DMS153 (cell line): ENCODE measurements at places on chromosomes 5 and 9.

DNA sequence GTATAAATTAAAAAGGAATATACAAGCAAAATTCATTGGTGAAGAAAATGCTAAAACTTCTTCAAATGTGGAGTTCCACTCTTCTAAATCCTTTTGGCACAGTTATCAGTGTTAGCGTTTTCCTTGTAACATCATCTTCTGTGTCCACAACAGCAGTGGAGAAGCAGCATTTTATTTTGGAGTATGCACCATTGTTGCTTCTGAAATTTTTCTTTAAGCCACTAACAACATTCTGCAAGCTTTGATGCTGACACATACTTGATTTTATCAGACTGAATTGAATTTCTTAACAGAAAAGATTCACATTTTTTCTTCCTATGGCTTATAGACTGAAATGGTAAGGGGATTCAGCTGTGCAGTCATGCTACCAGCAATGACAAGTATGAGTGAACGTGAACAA lies 60.8 kb upstream of the PTGER4 start:
- DNase-seq: no peak

GRCh38 chr5:143914756-143915155 lies 102.8 kb downstream of the HMHB1 start:
- no peak for DNase-seq

GRCh38 chr9:126833710-126834345 lies 26.6 kb upstream of the ZBTB34 start:
- DNase-seq: no peak

DNA sequence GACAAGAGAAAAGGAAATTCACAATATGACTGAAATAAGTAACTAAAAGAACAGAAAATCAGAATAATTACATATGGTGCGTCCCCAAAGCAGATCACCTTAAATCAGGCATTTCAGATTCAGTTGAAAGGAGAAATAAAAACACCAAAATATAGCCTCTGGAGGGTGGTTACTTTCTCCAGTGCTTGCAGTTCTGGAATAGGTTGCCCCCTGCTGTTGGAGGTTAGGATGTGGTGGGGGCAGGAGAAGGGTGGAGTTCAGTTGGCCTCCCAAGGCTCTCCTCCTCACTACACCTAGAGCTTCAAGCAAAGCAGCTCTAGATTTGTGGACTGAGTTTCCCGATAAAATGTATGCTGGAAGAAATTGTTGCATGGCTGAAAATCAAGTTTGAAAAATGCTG lies 338.2 kb upstream of the TLE4 start:
- no peak for DNase-seq

GRCh38 chr9:88782931-88783710 lies 208.1 kb upstream of the S1PR3 start:
- DNase-seq: no peak

DNA sequence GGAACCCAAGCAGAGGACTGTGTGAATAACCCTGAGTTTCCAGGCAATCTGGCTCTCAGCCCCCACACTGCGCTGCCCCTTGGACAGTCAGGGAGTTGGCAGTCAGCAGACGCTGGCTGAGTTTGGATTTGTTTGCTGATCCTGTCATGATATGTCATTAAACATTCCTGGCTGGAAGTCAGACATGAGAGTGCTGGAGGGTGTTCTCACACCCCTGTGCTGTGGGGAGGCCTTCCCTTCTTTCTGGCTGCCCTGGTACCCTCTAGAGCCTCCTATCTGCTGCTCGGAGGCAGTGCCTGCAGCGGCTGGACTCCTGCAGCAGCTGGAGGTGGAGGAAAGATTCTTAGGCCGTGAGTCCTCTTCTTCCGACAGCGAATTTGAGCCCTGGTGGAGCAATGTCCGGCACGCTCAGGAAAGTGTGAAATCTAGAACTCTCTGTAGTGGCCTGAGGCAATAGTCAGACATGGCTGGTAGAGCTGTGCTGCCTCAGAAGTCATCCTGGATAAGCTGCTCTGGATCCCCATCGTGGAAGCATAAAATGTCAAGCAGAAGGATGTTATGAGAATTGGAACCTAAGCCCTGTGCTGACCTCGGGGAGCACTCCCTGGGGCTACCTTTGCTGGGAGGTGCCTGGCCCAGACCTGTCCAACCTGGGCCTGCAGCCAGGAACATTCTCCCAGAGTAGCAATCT lies 72.0 kb downstream of the PDE8B start:
- no peak for DNase-seq

GRCh38 chr9:28909526-28909925 lies 1336.2 kb upstream of the C9orf72 start:
- no peak for DNase-seq

GRCh38 chr5:168887931-168888330 lies 308.8 kb upstream of the PANK3 start:
- DNase-seq: no peak

DNA sequence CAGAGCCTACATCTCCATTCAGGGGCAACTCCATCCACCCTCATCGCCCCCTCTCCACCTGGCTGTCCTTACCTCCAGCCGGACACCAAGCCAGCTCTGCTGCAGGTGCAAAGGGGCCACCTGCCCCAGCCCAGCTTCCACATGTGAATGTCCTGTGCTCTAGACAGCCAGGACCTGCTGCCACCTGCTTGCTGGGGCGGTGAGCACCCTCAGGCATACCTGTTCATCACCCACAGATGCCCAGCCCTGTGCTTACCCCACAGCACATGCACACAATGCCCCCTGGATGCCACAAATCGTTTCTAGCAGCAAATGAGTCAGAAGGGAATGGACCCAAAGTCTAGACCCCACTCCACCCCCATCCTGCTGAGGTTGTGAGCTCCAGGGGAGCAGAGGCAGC lies 13.3 kb upstream of the NKD2 start:
- DNase-seq: no peak

DNA sequence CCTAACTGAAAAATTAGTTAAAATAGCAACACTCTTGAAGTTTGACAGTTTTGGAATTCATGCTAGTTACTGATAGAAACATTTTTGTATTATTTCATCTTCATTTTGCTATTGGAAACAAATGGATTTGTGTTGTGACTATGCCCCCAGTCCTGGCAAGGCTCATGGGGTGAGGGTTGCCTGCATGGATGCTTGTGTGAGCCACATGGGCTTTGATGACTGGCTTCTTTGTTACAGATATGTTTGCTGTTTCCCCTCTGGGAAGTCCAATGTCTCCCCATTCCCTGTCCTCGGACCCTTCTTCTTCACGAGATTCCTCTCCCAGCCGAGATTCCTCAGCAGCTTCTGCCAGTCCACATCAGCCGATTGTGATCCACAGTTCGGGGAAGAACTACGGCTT lies 44.2 kb downstream of the CD180 start:
- DNase-seq: no peak

DNA sequence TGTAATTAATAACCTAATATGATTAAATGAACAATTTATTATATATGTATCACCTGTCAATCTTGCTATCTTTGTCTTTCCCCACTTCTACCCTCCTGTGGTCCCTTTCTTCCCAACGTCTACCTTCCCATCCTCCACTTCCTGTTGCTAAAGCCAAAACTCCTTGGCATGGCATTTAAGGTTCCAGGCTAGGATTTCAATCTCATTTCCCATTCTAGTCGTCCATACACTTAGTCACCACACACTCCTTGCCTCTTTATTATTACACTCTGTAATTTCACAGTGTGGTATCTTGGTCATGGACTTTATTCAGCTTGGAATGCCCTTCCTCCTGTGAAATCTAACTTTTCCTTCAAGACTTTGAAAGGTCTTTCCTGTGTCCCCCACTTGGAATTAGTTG lies 115.3 kb downstream of the SEMA6A start:
- no peak for DNase-seq

- no peak for DNase-seq
Measured at GRCh38 chr9:127422133-127422782, 1.9 kb upstream of the ZNF79 start.

DNA sequence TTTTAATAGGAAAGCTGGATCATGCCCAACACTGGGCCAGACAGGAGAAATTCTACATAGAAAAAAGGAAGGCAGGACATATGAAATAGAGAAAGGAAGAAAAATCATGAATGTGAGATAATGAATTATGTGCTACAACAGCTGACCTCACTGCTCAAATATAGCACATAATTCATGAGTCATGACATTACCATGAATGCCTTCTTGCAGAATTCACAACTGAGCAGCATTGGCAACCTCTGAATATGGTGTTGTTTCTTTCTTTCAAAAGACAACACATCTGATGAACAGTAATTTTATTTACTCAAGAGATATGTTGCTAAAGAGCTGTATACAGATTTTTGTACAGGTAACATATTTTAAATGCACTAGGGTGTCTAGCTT lies 34.4 kb downstream of the APBA1 start:
- no peak for DNase-seq

- no peak for DNase-seq
Measured at GRCh38 chr5:26921439-26921838, 116.9 kb downstream of the CDH9 start.

- no peak for DNase-seq
Measured at GRCh38 chr5:133818031-133818431, 150.4 kb downstream of the C5orf15 start.

- no peak for DNase-seq
Measured at GRCh38 chr9:26537211-26537610, 355.4 kb downstream of the CAAP1 start.

GRCh38 chr5:134143944-134144941 lies 29.8 kb downstream of the TCF7 start:
- no peak for DNase-seq

GRCh38 chr5:150301170-150301505 lies 1.6 kb downstream of the ARSI start:
- DNase-seq: no peak

- no peak for DNase-seq
Measured at GRCh38 chr5:81629986-81630385, 120.9 kb downstream of the SSBP2 start.

DNA sequence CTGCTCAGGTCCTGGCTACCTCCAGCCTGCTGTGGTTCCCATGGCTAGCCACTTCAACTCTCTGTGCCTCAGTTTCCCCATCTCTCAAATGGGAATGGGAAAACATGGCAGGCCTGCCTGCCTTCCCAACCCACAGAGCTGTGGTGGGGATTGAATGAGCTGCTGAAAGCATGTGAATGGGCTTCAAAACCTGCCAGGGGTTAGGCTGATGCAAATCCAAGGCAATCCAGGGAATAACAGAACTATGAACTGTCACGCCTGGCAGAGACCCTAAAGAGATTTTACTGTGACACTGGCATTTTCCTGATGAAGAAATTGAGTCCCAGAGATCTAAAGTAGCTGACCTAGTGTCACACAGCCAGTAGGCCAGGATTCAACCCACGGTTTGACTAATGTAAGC lies 29.9 kb upstream of the TCF7 start:
- no peak for DNase-seq

DNA sequence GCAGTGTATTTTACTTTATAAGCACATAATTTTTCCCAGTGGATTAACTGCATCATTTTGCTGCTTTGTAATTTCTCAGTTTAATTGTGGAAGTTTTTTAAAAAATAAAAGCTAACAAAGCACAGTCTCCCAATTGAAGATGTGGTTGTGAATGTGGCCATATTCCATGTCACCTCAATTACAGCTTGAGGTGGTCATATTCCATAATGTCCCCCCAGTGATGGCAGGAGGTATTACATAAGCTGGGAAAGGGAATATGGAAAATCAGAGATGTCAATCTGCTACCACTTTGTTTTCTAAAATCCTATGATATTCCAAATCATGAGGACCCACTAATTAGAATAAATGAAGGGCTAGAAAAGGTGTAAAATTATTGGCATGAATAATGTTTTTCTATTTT lies 1672.0 kb upstream of the CDH9 start:
- DNase-seq: no peak

DNA sequence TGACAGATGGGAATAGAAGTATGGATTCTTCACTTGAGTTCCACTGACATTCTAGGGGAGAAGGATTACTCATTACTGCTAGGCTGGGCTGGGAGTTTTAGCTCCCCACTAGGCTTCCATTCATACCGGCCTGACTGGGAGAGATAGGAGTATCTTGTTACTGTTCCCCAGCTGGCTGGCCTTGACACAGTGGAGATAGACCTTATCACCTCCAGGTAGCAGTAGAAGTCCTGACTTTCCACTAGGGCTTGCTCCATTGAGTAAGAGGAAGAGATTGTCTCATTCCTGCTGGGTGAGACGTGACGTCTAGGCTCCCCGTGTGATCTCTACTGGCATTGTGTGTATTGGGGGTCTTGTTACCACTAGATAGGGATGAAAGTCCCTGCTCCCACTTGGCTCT lies 156.4 kb downstream of the CACNA1B start:
- no peak for DNase-seq

GRCh38 chr5:11191673-11192072 lies 430.6 kb upstream of the DAP start:
- no peak for DNase-seq

- no peak for DNase-seq
Measured at GRCh38 chr5:637581-638450, 25.7 kb downstream of the CEP72 start.

DNA sequence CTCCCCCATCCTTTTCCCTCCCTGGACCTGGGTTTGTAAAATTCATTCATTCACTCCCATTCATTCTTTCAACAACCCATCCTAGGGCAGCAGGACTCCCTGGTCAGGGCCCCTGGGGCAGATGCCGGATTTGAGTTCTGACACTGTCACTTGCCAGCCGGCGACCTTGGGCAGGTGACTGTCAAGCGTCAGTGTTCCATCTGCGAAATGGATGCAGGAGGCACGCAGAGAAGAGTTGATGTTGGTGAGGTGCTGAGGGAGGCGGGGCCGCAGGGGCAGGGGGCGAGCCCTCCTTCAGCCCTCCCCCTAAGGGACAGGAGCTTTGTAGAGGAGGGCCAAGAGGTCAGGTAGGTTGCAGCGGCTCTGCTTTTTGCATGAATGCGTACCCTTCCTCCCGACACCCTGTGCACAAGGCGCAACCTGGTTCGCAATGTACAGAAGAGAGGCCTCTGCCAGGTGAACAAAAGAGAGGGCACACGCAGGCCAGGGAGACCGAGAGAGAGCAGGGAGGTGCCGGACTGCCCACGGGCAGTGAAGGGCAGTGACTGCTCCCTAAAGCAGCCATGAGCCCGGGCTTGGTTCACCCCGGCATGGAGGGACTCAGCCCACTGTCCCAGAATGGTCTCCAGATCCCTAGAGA lies 128.1 kb downstream of the BARX1 start:
- DNase-seq: no peak

DNA sequence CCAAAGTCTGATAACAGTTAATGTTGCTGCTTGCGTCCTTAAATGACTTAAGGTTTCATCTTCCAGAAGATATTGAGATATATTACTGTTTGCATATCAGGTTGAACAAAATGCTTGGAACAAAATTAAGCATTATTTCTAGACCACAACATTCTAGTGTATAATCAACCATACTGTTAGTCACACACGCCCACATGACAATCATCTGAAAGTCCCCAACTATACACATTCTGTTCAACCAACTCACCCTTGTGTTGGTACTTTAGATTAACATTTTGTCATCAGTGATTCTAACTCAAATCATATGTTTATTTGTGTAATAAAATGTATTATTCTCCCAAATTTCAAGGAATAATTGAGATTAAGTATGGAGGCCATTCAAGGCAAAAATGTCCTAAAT lies 47.3 kb downstream of the LURAP1L start:
- DNase-seq: no peak

- DNase-seq: no peak
Measured at GRCh38 chr5:110203661-110204060, 513.9 kb downstream of the MAN2A1 start.

- DNase-seq: no peak
Measured at GRCh38 chr5:177547736-177548135, 6.6 kb downstream of the FAM193B start.
